ENCODE measurements at places on chromosomes 16 and 17.

GRCh38 chr16:86510465-86511261 is at the start of gene FOXF1:
Gene FOXF1, plus strand, starts transcription at chr16:86510527. Its CDS starts 43 bp downstream, at chr16:86510570.
- no peak for DNase-seq

DNA sequence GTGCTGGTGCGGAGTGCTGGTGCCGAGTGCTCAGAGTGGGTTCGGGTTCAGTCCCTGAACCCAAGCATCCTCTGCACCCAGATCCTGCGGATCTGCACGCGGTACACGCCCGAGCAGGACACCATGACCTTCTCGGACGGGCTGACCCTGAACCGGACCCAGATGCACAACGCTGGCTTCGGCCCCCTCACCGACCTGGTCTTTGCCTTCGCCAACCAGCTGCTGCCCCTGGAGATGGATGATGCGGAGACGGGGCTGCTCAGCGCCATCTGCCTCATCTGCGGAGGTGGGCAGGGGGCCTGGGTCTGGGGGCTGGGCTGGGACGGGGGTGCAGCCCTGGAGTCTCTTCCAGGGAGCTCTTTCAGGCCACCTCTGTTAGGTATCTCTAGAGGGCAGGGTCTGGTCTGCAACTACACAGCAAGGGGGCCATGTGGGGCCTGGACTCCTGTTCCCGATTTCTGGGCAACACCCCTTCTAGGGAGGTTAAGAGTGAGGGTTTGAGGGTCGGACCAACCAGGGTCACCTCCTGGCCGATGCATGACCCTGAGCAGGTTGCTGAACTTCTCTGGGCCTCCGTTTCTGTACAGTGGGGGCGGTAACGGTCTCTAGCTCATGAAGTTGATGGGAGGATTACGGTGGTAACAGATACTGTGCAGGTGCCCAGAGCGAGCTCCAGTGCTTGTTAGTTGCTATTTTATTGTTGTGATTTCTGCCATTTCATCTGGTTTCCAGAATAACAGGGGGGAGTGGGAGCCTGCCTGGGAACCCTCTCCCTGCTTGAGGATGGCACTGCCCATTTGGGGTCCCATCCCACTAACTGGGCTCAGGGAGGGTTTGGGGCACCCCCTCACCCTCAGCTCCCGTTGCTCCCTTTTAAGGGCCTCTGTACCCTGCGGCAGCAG is 10.1 kb downstream of the GJD3 start:
- peak; percentile 17 for DNase-seq

DNA sequence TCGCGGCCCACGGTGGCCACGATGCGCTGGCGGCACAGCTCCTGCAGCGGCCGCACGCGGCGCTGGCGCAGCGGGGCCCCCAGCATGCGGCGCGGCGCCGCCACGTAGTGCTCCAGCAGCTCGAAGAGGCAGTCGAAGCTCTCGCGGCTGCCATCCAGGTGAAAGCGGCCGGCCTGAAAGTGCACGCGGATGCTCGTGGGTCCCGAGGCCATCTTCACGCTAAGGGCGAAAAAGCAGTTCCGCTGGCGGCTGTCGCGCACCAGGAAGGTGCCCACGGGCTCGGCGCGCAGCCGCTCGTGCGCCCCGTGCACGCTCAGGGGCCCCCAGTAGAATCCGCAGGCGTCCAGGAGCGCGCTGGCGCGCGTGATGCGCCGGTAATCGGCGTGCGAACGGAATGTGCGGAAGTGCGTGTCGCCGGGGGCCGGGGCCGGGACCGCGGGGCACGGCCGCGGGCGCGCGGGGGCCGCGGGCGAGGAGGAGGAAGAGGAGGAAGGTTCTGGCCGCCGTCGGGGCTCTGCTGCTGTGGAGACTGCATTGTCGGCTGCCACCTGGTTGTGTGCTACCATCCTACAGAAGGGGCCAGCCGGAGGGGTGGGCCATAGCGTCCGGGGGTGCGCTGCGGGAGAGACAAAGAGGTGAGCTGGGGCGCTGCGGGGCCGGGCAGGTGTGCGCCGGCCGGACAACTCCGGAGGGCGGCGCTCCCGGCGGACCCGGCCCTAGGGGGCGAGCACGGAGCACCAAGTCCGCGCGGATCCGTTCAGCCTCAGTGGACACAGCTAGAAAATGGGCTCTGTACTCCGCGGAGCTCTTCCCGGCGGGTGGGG is 879 bp downstream of the SOCS1 start:
- peak; percentile 49 for DNase-seq

DNA sequence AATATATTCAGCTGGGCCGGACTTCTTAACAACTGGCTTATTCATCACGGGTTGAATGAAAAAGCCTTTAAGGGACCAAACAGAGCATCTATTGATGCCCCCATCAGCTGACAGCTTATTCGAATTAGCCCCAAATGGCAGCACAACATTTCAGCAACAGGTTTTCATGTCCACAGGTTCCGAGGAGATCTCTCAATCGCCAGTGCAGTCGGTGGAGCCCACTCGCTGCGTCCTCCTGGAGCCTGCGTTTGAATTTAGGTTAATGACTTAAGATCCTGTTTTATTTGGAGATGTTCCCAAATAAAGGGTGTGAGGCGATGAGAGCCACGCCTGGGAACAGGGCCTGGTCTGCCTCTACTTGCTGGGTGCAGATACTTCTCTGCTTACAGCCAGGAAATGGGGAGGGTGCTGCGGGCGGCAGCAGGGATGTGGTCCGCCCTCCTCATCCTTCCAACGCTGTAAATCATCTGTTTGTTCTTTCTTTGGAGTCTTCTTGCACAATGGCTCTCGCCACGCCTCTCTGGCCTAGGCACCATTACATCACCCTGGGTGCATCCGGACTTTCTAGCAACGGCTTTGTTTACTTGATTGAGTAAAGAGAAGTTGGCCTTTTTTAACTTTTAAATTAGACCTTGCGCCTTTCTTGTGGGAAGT is 22.6 kb downstream of the NDE1 start:
- DNase-seq, result peak; percentile 86

DNA sequence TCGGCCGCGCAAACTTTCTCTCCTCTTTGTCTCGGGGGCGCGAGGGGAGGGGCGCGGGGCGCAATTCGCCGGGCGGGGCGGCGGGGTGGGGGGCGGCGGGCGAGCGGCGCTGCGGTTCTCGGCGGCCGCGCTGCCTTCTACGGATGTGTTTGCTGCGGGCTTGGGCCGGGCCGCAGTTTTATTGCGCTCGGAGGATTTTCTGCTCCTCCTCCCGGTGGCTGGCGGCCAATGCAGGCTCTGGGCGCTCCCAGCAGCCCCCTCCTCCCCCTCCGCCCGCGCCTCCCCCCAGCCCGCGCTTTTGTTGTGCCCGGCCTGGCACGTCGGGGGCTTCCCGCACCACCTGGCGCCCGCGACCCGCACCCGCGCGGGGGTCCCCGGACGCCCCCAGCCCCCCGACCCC is at the start of gene TIMP2:
TSS of gene TIMP2 (minus strand) at position 154 of the 400 bp plus-strand sequence. CDS start 299 bp downstream, outside the sequence.
- peak; percentile 88 for DNase-seq

DNA sequence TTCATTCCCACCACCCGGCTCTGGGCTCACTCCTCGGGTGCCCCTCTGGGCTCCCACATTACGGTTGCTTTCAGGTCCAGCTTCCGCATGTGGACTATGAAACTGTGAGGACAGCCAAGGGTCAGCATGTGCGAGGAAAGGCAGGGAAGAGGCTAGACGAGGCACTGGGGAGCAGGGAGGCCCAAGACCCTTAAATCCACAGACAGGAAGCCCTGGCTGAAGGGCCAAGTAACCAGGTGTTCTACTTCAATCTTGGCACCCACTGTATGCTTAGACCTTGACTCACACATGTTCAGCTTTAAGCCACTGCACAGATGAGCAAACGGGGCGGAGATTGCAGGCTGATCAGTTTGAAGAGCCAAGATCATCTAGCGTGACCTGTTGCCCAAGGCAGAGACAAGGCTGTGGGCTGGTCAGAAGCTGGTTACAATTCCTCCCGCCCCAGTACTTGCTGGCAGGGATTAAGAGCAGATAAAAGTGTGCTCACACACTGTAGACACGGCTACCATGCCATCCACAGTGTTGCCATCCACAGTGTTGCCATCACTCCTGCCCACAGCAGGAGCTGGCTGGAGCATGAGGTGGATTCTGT is at the start of gene CES4A:
TSS of gene CES4A (plus strand) at position 393 of the 592 bp plus-strand sequence. CDS start at position 577, 184 bp downstream.
- DNase-seq, result no peak

- DNase-seq, result no peak
These were observed 221.4 kb upstream of the MAF start for GRCh38 chr16:79821911-79822310.

- no peak for DNase-seq
These were observed 50.5 kb upstream of the CCL1 start for GRCh38 chr17:34413443-34414119.

DNA sequence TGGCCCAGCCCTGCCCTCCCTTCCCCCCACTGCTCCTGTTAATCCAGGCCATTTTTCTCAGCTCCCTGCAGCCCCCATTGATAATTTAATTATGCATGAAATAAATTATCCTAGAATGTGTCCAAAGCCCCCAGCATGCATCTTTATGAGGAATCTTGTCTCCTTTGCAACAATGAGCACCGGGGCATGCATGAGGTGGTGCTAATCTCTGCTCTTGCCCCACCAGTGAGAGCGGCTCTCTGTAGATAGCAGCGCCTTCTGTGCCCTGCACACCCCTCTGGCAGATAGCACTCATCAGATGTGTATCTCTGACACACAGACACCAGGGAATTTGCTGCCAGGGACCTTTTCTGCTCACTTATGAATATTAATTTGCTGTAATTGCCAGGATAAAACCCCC is 140.2 kb upstream of the CDC42EP4 start:
- no peak for DNase-seq

GRCh38 chr17:80819422-80820164 is 172.0 kb upstream of the CHMP6 start:
- DNase-seq, result no peak

DNA sequence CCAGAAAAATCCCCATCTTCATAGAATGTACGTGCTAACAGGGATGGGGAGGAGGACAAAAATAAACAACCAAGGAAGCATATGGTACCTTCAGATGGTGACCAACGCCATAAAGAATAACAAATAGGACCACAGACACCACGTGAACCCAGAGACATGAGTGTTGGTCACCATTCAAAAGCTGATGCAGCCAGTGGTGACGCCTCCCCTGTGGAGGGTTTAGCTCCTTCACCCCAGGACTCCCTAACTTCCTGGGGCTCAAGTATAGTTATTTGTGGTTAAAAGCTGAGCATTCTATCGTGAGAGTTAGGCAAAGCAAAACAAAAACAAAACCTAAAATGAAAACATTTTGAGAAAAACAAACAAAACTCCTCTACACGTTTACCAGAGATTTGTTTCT is 184.7 kb downstream of the SOX9 start:
- DNase-seq, result no peak

- DNase-seq, result no peak
These were observed 10.3 kb downstream of the FKBP10 start for GRCh38 chr17:41823141-41823524.

GRCh38 chr17:48629411-48629759 is 3.2 kb upstream of the HOXB9 start:
- peak; percentile 26 for DNase-seq

GRCh38 chr16:79136955-79137354 is 463.6 kb downstream of the MAF start:
- DNase-seq, result no peak

DNA sequence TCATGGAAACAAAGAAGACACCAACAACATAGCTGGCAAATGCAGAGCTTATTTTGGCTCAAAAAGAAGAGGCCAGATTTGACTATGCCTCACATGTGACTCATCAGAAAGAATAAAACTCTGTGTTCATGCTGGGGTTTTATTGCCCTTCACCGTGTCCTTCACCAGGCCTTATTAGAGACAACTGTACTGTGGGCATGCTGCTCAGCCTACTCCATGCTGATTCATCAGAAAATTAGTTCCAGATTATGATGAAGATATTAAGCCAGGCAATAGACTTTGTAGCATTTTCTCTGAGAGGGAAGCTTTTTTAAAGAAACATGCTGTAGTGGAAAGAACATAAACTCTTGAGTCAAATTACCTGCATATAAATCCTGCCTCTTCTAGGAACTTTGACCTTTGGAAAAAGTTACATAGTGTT is 89.8 kb downstream of the CYB561 start:
- no peak for DNase-seq

DNA sequence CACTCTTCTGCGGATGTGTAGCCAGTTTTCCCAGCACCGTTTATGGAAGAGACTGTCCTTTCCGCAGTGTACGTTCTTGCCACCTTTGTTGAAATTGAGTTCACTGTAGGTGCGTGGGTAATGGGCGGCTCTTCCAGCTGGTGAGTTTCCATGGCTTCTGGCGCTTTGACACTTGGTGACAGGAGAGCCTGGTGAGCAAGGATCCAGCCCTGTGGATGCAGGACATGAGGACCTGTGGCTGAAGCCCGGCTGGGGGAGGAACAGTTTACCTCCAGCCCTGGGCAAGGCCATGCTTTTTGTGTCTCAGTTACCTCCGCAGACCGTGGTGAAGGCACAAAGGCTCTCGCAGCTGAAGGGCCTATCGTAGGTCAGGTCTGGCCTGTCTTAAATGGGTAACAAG is 166.5 kb downstream of the LAT start:
- no peak for DNase-seq

DNA sequence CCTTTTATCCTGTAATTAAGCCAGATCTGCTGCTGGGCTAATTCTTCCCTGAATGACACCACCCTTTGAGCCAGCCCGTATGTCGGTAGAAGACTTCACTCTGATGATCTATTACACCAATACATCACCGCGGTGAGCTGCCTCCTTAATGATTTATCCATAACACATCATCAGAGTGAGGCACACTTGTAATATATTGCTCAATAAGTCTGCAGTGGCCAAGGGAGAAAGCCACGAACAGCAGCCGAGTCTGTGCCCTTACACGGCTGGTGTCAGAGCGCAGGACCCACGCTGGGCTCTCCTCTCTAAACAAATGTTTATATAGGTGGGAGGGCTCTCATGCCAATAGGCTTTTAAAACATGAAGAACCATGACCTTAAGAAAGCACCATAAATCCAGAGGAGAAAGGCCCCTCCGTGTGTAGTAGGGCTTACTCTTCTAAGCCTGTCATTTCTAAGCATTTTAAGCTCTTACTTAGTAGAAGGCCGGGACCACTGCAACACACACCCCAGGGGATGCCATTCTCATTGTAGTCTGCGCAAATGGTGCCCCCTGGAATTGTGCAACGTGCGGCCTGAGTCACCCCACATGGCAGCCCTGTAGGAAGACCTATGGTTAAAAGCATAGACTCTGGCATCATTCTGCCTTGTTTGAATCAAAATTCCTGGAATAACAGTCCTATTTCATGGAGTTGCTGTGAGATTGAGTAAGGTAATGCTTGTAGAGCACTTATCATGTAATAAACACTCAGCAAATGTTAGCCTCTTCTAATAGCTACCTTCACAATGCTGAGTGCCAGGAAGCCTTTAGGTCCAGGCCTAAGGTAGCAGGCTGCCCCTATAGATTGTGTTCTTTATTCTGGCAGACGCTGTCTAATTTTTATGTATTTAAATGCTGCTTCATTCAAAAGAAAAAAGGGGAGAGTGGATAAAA is 26.1 kb downstream of the MRPS23 start:
- DNase-seq, result no peak

DNA sequence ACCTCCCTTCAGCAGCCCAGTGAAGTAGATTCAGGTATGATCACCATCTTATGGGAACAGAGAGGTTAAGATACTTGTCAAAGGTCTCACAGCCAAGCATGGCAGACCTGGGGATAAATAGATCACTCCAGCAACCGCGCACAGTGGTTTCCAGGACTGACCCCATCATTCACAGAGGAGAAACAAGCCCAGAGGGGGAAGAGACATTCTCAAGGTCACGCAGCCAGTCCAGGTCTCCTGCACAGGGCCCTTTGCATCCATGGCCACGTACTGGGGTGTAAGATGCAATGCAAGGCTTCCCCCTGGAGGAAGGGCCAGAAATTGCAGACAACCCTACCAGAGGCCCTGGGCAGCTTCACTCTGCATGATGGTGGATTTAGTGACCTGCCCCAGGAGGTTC is 19.9 kb downstream of the TLE7 start:
- peak; percentile 29 for DNase-seq

GRCh38 chr16:84484579-84485254 is 19.7 kb downstream of the MEAK7 start:
- peak; percentile 70 for DNase-seq

GRCh38 chr17:53462393-53462811 is 360.3 kb upstream of the KIF2B start:
- DNase-seq, result no peak

Data from colonic mucosa (tissue), 4 donors.